ENCODE measurements at places on chromosomes 3 and 15.

DNA sequence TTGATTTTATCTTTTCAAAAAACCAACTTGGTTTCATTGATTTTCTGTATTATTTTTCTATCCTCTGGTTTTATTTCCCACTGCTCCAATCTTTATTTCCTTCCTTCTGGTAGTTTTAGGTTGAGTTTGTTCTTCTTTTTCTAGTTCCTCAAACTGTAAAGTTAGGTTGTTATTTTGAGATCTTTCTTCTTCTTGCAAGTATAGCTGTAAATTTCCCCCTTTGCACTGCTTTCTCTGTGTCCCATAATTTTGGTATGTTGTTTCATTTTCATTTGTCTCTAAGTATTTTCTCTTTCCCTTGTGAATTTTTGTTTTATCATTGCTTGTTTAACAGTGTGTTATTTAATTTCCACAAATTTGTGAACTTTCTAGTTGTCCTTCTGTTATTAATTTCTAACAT, 120.0 kb downstream of the PLD1 start:
- no peak for DNase-seq

DNA sequence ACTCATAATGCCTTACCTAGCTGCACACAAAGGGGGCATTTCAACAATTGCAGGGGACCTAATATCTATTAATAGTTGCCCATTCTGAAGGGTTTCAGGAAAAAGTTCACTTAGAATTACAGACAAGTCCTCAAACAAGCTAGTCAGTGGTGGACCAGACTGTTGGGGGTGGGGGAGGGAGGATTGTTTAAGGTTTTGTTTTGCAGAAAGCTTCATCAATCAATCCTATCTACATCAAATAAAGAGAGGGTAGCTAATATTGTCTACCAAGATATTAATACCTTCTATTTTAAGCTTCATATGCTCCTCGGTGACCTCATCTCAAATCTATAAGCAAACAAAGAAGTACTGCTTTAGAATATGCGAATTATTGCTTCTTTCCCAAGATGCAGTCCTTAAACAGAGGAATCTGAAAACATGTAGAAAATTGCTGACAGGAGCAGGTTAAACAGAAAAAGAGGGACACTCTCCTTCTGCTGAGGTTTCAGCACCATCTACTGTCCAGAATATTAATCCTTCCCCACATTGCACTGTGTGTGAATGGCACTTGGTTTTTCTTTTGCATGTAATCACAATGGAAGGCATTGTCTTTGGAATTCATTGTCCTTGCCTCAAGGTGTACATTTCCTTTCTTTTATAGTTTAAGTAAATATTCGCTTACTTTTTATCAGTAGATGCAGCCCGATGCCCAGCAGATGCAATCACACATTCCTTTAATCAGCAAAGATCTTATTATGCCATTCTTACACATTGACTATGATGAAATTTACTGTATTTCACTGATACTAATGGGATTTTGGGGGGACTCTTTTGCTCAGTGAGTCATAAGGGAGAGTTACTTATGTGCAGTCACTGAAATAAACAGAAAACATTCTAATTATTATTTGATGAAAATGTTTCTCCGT, 94.7 kb downstream of the IL5RA start:
- peak; percentile 41 for DNase-seq

DNA sequence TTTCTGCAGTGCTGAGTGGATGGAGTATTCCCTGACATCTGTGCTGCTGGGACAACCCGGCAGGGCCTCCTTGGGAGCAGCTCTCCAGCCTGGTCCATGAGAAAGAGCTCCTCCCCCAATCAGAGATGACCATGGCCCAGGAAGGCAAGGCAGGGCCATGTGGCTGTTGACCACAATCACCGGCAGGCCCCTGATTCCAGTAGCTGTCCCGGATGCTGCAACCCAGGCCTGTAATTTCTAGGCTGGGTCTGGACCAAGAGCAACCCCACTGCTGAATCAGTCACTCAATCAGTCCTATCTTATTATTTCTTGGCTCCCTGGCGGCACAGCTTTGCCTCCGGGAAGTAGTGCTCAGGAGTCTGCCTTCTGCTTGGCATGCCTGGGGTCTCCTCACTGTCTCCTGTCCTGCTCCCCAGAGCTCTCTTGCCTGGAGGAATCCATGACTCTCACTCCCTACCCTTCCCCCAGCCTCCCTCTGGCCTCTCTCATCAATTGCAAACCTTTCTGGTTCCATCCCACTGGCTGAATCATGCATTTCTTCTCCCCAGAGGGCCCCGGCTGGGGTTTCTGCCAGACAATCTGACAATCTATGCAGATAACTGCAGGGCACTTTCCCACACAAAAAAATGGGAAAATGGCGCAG, 32.6 kb upstream of the ITGA11 start:
- DNase-seq, result no peak

DNA sequence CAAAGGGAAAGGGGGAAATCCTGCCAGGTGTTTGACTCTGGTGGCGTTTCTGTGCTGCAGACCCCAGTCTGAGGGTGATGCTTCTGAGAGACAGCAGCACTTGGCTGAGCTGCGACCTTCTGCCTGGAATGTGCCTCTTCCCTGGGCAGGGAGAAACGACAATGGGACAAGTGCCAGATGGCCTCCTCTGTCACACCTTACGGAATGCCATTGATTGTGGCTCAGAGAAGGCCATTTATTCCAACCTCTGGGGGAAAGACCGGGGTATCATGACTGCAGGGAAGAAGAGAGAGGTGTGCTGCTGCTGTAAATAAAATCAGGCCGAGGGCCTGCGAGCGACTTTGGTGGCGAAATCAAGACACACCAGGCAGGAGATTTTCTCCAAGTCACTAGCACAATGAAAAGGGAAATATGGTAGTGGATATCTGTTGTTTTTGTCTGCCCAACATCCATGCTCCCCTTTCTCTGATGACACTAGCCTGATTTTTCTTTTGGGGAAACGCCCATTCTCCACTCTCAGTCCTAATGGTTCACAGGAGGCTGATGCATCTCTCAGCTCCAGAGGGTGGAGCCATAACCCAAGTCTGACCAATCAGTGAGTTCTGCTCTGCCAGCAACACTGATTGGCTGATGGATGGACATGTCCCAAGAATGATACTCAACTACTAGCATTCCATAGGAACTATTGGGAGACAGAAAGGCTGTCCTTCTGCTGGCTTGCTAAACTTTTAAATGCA, 336.1 kb downstream of the FOXP1 start:
- DNase-seq, result peak; percentile 0

DNA sequence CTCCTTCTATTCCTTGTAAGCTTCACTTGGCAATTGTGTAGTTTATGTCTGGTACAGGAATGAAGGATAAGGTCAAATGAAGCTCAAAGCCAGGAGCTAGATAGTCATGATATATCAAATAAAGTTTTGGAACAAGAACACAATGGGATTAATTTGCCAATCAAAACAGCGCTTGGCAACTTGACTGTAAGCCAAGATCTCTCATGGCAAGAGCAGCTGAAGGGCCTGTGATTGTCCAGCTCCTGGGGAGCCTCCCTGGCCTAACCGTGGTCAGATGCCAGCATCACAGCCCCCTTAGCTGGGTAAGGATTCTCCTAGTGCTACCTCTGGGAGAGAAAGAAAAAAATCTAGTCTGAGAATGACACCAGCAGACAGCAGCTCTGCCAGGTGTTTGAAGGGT, 97.2 kb downstream of the LIPC start:
- DNase-seq, result no peak

DNA sequence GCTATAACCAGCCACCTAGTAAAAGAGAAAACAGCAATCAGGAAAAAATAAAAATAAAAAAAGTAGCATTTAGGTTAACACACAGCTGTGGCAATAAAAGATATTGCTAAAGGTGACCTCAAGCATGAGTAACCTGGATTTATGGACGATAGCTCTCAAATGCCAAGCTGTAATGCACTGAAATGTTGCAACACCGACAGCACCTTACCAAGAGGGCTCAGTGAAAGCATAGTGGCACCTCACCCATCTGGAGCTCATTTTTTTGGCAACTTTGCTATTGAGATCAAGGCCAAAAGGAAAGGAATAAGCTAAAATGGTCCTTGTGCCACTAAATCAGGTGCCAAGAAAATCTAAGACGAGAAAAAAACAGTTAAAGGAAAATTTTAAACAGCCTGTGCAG, 2.5 kb downstream of the HACD2 start:
- no peak for DNase-seq

DNA sequence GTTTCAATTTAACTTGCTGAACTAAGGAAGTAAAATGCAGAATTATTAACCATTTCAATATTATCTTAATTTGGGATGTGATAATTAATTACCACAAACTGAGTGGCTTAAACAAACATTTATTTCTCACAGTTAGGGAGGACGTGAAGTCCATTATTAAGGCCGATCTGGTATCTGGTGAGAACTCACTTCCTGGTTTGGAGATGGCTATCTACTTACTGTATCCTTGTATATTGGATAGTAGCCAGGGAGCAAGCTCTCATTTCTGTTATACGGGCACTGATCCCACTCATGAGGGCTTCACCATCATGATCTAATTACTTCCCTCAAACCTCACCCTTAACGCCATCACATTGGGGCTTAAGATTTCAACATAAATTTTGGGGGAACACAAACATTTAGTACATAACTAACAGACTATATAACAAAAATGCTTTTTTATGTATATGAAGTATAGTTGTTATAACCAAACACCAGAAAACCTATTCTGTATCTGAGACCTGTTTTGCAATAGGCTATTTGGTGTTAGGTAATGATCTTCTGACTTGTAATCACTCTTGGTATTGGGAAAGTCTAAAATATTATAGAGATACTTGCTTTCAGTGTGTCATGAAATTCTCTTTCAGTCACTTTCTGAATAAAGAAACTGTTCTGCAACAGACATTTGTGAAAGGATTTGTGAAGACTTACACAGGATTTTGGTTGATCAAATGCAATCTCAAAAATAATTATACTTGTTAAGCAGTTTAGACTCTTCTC, 4.7 kb upstream of the KPNA4 start:
- DNase-seq, result peak; percentile 3

DNA sequence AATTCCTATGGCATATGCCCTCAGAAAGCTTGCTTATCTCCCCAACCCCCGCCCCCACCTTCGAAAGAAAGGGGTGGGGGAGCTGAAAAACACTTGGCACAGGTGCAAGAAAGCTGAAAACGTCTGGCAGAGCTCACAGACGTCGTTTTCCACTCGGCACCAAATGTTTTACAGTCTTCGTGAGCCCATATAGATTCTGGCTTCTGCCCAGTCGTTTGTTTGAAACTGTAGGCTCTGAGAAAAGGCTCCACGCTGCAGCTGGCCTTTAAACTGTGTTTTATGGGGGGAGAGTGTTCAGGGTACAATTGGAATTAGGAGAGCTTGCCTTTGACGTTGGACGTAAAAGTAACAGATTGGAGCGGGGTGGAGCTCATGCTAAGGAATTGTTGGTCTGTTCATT, 130.3 kb downstream of the MDFIC2 start:
- no peak for DNase-seq

DNA sequence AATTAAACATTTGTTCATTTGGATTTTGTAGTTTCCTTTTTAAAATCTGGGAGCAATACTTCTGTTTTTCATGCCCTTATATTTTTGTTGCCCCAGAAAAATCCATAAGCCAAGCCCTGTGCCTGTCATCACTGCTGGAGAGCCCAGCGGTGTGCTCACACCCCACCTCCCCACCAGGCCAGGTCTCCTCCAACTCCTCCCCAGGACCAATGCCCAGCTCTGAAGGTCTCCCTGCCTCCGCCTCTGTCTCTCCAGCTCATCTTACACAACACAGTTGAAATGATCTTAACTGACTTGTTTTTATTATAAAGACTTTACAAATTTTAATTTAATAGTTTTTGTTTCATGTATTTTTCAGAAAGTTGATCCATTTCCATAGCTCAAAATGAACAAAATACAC, 66.4 kb downstream of the RHCG start:
- DNase-seq, result peak; percentile 15

GRCh38 chr15:40470423-40471104, at the start of gene CHST14:
Gene CHST14, plus strand, starts transcription at chr15:40470984. Its CDS starts 230 bp downstream, at chr15:40471214.
- peak; percentile 80 for DNase-seq

DNA sequence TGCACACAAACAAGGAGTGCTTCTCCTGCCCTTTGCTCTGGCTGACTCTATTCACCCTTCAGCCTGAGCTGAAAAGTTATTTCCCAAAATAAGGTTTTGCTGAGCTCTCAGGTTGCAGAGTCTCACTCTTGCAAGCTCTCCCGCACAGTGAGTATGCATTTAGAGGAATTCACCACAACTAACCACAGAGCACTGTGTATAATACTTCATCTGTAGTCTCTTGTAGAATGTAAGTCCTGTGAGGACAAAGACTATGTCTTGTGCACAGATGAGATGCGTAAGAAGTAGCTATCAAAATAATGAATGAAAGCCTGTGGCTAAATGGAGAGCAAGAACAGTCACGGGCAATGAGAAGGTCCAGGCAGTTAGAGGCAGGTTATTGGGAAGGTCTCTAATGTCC, 156.5 kb upstream of the SLCO3A1 start:
- no peak for DNase-seq

GRCh38 chr15:82810890-82811426, 1.5 kb downstream of the WHAMM start:
- DNase-seq, result no peak

DNA sequence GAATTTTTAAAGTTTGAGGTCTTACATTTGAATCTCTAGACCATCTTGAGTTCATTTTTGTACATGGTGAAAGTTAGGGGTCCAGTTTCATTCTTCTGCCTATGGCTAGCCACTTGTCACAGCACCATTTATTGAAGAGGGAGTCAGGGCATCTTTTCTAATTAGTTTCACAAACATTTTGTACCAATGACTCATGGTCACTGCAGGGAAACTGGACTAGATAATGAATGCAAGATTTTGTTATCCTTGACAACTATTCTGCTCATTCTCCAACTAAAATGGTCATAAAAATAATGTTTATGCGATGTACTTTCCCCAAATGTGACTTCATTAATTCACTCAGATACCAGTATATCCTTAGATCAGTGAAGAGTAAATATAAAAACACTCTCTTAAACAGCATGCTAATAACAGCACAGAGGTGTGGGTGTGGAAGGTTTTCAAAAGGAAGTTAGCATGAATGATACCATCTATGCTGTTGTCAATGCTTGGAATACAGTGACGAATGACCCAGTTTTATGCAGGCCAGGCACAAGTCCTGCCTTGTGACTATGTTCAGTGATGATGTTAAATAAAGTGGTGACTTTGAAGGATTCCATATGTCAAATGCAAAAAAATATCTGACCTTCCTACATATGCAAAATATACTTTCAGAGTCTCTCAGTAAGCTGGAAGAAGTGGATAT, 314.9 kb upstream of the TMCO5A start:
- no peak for DNase-seq

Data from DMS53 (cell line).